ENCODE measurements at places on chromosomes 6 and 20.

GRCh38 chr6:156820089-156820798 is 43.1 kb downstream of the ARID1B start:
- no peak for DNase-seq

DNA sequence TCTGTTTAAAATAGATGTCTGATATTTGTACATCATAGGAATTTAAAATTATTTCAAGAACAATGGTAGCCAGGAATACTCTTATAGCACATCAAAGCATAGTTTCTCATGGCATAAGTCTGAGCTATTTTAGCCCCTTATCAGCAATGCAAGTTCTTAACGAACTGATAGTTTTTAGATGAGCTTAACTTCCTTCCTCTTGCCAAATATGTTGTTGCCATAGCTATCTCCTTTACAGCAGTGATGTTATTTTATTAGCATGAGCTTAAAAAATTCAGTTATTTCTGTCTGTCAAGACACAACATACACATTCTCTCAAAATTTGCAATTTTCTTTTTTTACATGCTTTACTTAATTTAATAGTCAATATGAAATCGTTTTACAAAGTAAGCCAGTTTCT is 867.2 kb downstream of the PHF3 start:
- DNase-seq = no peak

DNA sequence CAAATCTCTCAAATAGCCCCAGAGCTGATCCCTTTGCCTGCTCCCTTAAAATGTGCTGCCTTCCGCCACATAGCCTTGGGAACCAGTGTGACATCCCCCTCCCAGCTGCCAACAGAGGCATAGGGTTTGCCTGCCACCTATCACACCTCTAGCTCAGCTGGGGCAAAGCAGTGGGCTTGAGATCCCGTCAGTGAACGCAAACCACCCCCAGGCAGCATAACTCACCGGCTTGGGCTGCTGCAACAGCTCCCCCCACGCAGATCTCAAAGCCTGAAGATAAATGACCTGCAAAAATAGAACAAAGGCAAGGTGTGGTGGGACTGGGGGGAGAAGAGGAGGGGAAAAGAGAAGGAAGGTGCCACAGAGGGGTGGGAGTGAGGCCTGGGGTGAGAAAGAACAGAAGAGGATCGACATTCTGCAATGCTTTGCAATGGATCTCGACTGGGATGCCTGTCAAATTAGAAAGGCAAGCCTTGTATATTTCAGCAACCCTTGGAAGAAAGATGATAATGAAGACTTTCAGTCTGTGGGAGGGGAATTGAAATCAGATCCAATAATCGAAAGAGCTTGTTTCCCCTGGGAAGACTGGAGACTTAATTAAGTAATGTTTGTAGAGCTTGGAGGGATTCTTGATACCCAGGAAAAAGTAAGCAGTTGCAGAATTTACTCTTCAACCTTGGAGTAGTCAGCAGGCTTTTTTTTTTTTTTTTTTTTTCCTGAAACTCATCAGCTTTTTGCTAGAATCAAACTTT is 1.3 kb downstream of the PDYN start:
- no peak for DNase-seq

DNA sequence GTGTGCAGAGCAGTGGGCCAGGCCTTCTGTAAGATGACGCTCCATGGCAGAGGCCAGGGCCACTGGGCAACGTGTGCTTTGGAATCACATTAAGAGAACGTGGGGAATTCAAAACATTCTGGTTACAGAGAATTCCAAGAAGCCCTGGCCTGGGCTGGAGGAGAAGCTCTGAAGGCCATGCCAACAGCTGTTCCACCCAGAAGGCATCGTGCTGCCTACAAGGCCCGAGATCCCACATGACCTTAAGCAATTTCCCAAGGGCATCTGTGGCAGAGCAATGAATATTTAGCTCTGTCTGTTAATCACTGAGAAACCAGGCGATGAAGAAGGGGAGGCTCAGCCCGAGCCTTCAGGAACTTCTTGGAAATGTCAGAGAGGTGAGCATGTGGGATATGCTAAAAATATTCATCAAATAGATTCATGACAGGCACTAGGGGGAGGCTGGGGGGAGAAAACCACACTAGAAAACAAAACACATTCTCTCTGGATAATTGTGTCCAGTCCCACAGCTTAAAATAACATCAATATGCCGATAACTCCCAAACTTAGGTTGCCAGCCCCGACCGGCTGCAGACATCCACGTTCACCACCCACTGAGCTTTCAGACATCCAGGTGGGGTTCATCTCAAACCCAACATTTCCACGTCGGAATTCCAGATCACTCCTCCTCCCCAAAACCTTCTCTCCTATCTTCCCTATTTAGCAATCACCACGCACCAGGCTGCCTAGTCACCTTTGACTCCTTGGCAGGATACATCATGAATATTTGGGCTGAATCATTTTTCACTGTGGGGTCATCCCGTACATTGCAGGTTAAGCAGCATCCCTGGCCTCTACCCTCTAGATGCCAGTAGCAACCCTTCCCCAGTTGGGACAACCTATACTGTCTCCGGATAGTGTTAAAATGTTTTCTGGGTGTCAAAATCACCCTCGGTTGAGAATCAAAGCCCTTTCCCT is 6.6 kb downstream of the SULF2 start:
- no peak for DNase-seq

DNA sequence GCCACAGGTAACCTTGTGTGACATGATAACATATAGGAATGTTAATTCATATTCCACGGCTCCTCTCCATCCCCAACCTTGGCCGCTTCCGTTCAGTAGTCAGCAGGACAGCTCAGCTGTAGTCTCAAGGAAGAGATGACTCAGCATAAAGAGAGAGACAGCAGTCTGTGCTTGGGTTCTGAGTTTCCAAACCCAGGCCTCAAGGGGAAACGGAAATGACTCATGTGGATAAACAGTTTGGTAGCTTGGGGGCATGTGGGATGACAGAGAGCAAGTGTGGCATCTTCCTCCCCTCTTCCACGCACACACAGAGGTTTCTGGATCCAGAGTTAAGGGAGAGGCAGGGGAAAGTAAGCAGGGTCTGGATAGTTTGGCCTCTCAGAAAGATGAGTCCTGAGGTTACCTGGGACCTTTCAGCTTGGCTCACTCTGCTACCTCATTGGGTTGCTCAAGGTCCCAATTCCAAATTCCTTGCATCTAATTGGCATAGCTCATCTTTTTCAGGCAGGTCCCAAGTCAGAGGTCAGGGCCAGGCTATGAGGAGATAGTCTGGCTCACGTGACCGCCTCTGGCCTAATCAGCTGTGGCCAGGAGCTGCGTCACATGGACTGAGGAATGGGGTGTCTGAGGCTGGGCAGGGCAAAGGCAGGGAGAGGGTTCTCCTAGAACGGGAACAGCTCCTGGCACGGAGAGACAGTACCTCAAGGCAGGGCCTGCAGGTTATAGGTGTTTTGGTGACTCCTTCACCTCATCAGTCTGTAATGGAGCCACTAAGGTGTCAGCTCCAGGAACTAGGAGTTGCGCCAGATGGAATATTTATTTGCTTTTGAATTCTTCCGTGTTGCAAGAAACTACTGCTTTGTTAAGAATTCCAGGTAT is 36.5 kb upstream of the MLN start:
- peak; percentile 91 for DNase-seq

DNA sequence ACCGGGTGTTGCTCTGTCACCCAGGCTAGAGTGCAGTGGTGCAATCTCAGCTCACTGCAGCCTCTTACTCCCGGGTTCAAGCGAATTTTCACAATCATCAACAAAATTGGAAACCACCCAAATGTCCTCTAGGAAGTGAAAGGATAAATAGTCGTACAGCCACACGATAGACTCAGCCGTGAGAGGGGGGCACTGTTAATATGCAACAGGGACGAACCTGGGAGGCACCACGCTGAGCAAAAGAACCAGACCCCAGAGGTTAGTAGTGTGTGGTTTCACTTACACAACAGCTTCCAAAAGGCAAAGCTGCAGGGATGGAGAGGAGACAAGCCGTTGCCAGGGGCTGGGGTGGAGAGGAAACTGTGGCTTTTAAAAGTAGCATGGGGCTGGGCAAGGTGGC is 30.1 kb upstream of the NTSR1 start:
- DNase-seq = no peak

DNA sequence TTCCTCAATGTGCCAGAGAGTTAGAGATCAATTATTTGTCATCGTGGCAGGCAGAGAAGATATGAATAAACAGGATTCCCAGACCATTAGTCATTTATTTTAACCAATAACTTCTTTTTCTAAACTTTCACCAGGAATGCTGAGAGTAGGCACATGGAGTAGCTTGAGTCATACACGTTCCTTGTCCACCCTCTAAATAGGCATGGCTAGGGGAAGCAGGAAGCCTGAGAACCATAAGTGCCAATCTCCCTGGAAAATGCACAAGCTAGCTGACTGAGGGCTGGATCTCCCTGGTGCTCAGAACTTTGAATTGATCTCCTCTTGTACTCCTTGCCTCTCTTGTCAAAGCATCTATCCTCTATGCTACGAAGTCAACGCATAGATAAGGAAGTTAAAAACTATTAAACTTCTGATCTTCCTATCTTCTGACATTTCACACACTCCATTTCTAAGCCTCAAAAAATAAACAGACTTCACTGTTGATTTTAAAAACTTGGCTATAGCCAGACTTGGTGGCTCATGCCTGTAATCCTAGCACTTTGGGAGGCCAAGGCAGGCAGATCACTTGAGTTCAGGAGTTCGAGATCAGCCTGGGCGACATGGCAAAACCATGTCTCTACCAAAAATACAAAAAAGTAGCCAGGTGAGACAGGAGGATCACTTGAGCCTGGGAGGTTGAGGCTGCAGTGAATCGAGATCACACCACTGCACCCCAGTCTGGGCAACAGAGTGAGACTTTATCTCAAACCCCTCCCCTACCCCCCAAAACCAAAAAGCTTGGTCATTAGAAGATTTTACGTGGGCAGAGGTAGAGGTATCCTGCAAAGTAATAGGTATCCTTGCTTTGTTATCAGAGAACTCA is 11.8 kb downstream of the ADTRP start:
- peak; percentile 96 for DNase-seq

DNA sequence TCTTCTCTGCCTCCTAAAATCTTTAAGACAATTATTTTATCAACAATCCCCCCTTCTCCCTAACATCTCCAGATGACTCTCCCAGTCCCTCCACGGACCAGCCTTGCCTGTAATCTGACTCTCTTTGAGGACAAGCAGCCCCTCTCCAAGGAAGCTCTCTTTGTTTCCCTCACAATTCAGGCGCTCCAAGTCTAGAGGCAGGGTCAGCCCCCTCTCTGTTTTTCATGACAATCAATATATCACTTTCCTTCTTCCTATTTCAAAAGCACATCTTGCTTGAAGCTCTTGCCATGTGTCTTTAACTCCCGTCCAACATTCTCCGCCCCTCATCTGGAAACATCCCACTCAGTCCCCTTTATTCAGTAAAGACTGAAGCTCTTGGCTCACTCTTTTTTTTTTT is 393.4 kb upstream of the SULF2 start:
- no peak for DNase-seq
